ENCODE measurements at places on chromosomes 7 and 10.

DNA sequence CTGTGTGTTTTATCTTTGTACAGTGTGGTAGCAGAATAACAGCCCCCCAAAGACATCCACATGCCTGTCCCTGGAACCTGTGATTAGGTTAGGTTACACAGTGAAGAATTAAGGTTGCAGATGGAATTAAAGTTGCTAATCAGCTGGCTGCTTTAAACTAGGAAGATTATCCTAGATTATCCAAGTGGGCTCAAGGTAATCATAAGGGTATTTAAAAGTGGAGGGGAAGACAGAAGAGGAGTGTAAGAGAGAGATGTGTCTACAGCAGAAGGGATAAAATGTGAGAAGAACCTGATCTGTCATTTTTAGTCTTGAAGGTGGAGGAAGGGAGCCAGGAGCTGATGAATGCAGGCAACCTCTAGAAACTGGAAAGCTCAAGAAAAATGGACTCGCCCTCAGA lies 117.6 kb downstream of the ARHGAP22 start:
- no peak for DNase-seq

DNA sequence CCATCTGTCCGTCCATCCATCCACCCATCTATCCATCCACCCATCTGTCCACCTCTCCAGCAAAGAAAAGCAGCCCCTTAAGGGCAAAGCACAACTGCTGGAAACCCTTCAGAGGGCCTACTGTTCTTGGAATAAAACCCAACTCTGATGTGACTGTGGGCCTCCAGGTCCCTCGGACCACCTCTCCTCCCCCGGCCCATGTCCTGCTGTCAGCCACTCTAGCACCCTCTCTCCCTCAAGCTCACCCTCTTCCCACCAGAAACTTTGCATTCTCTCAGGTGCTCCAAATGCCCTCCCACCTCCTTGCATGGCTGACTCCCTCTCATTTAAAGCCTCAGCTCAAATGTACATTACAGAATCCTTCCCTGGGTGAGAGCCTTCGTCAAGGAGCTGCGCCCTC lies 110.3 kb downstream of the ARHGAP22 start:
- DNase-seq = no peak

DNA sequence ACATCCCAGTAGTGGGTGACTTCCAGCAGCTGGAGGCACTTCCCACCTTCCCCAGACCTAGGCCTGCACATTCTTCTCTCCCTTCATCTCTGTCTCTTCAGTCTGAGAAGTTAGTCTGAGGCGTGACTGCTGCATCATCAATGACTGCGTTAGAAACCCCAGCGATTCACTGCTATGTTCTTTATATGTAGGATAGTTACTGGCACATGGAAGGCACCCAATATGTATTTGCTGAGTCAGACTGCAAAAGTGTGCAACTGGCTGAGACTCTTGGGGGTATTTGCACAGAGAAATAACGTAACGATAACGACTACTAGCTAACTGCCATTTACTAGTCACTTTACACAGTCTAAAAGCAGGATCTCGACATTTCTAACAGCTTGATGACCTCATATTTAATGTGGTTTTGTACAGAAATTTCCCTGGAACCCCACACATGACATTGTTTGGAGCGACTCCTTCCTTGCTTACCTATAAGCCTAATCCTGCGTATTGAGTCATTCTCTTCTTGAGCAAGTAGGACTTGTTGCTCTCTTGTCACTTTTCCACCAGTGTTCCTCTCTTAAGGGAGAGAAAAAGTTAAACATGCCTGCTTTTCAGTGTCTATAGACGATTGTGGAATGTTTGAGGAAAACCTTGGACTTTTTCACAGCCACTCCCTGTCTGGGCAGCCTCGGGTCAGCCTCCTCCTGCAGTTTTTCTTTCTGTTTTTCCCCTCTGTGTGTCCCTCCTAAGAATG lies 45.5 kb downstream of the THNSL1 start:
- DNase-seq = no peak

GRCh38 chr10:8172604-8173003 lies 118.1 kb downstream of the GATA3 start:
- DNase-seq = no peak

DNA sequence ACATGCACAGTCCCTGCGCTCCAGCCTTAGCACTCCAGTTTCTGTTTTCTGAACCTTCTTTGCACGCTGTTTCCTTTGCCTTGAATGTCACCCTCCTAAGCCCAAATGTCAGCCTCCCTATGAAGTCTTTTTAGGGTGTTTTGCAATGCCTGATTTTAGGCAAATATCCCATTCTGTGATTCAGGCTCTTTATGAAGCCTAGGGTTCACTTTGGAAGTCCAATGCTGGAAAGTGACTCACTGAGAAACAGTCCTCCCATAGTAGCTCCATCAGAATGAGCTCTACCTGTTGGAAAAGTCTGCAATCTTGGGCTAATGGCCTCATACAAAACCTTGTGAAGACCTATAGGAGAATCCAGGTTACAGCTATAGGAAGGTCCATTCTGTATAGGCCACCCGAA lies 5.3 kb downstream of the LAMB4 start:
- no peak for DNase-seq

DNA sequence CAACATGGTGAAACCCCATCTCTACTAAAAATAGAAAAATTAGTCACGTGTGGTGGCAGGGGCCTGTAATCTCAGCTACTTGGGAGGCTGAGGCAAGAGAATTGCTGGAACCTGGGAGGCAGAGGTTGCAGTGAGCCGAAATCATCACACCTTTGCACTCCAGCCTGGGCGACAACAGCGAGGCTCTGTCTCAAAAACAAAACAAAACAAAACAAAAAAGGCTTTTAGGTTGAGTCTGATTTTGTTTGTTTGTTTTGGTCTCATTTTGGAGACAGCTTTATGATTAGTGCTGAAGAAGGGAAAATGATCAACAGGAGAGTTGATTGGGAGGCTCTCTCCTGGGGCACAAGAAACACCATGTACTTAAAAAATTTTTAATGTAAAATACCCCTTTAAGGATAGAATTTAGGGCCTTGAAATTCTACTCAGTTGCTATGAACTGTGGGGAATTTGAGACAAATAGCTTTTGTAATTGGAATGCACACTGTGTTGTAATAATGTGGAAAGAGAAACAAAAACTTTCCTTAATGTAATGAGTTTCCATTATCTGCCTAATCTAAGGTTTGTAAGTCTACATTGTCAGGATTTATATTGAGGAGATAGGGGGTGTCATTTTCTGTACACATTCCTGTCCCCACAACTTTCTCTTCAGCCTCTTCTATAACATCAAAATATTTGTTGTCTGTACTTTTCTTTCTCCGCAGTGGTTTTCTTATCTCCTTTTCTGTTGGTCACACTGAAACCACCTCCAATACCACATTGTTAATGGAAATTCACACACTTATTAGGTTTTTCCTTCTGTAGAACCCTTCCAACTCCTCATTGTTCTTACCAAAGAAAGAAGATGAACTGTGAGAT lies 41.3 kb downstream of the ARID5B start:
- no peak for DNase-seq

DNA sequence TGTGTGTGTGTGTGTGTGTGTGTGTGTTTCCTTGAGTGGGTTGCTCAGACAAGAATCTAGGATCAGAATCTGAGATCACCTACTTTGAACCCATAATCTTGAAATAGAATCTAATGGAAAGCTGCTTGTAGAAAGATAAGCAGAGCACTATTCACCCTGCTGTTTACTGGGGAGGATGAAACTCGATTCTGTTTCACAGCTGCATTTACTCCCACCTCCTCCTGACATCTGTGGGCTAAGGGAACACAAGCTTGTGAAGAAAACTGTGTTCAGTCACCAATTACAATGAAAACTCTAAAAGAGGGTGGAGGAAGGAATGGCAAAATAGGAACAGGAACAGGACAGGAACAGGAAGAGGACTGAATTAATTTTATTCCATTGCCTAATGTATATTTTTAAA lies 269.5 kb downstream of the TSPAN12 start:
- DNase-seq = no peak

- DNase-seq = no peak
Measured at GRCh38 chr10:123928427-123928826, 36.8 kb upstream of the CPXM2 start.

- no peak for DNase-seq
Measured at GRCh38 chr10:35712486-35712885, 70.4 kb upstream of the FZD8 start.

- no peak for DNase-seq
Measured at GRCh38 chr10:108782411-108782810, 1140.9 kb downstream of the XPNPEP1 start.

GRCh38 chr7:21304808-21305375 lies 123.0 kb upstream of the SP4 start:
- DNase-seq = no peak

DNA sequence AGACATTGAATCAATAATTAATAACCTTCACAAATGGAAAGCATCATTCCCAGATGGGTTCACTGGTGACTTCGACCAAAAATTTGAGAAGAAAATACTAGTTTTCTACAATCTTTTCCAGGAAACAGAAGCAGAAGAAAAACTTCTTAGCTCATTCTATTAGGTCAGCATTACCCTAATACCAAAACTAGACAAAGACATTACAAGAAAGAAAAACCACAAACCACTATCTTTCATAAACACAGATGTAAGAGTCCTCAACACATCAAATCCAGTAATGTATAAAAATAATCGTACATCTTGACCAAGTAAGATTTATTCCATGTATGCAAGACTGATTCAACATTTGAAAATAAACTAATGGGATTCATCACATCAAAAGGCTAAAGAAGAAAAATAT lies 64.0 kb upstream of the CDK1 start:
- DNase-seq = no peak

GRCh38 chr7:150368884-150369747 lies 494 bp downstream of the REPIN1 start:
- DNase-seq = no peak

GRCh38 chr7:98251601-98252424 lies at the start of gene TECPR1:
Gene TECPR1, minus strand, starts transcription at chr7:98252232. Its CDS starts 6,086 bp downstream, at chr7:98246146.
- peak; percentile 77 for DNase-seq

GRCh38 chr10:101228153-101228965 lies 904 bp downstream of the LBX1 start:
- no peak for DNase-seq

- no peak for DNase-seq
Measured at GRCh38 chr7:17502213-17503060, 204.0 kb downstream of the AHR start.

DNA sequence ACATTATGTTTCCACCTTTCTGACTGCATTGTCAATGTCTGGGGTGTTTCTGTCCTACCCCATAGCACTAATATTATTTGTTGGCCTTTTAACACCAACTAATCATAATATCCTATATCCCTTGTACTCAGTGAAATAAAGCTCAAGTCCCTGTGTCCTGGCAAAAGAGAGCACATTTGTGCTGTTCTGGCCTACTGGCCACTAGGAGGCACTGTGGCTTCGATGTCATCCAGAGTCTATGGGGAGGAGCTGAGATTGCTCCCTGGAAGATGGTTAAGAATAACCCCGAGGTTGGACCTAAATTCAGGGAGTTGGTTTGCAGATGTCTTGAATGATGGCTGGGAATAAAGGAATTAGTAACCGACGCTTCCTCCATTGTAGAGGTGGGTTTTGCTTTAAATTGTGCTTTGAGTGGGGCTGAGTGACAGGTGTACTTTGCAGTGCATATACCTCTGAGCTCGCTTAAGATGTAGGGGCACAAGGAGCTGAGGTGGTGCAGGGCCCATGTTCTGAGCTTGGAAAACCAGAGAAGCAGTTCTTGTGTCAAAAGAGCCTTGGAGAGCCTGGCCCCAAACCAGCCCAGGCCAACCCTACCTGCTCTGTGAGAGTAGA lies 191.2 kb upstream of the PRSS1 start:
- DNase-seq = peak; percentile 34

DNA sequence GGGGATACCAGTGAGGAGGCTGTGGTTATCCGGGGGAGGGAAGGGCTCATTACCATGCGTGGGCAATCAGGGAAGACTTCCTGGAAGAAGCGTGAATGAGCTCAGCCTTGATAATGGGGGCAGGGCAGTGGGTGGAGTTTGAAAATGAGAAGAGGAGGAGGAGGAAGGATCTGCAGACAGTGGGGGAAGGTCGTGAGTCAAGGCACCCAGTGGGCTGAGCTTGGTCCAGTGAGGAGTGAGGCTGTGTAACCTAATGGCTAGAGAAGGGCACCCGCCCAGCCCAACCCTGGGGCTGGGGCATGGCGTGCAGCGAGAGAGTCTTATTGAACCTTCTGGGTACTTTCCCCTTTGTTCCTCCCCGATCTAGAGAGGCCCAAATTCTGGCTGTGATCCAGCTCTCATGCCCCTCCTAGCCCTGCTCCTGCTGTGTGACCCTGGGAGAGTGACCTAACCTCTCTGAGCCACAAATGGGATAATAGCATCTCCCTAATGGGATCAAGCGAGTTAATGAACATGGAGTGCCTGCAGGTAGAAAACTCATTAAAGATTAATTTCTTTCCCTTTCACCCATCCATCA lies 31.5 kb downstream of the CLIP2 start:
- DNase-seq = no peak

DNA sequence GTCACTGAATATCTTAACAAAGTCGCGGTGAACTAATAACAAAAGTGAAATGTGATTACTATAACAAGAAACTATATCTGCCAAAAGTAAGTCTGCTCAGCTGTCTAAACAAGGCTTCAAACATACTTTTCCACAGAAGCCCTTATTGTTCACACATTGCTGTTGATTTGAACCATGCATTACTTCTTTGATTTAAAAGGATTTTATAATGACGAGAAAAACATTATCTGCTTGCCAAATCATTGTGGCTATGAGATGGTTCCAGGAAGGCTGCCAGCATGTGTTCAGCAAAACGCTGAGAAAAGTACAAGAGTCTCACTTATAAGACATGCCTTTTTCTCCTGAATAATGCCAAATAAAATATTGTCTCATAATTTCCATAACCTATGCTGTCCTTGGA lies 24.4 kb downstream of the RNF133 start:
- no peak for DNase-seq

GRCh38 chr7:59079-60016 lies 133.0 kb upstream of the FAM20C start:
- no peak for DNase-seq

- DNase-seq = no peak
Measured at GRCh38 chr7:35645691-35646090, 49.2 kb downstream of the HERPUD2 start.

- DNase-seq = no peak
Measured at GRCh38 chr7:13327669-13328068, 640.2 kb downstream of the ARL4A start.

DNA sequence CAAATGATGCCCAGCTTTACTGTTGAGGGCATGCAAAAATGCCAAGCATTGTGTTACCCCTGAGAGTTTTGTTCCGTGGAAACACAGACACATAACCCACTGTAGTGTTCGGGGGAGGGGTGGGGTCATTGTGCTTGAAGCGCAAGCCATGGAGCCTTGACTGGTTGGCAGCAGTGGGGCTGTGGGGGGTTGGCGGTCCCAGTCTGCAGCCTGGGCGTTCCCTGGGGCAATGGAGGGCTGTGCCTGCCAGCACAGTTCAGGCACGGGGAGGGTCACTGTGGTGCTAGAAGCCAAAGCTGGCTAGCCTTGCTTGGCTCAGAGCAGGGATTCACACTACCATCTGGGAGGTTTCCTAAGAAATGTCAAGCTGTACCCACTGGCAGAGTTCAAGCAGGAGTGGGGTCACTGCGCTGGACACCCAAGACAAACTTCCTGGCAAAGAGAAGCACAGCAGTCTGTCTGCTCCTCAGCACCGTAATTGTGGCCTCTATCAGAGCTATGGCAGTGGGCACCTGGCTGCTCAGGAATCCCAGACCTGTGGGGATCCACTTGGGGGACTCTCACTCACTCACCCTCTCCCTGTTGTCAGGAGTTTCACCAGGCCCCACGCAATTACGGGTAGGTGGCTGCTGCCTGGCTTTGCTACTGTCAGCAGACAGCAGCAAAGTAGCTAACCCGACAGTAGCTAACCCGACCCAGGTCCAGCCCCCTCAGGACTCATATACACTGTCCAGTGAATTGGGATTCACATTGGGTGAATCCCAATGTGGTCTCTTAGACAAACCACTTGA lies 292.4 kb downstream of the ZWINT start:
- no peak for DNase-seq

GRCh38 chr7:17902599-17902998 lies 37.7 kb downstream of the SNX13 start:
- no peak for DNase-seq

All from stimulated activated CD4-positive, alpha-beta T cell treated with anti-CD3 and anti-CD28 coated beads, Interleukin-12 subunit alpha, Interleukin-12 subunit beta, amount 100 ng/mL, for 24 hours (primary cell).